D341Med (cell line): ENCODE measurements at places on chromosomes 12 and 14.

- DNase-seq: no peak
Measured at GRCh38 chr12:131850856-131851559, 22.8 kb downstream of the MMP17 start.

GRCh38 chr12:46831335-46832129 is 5.7 kb upstream of the SLC38A4 start:
- peak; percentile 37 for DNase-seq

- peak; percentile 84 for DNase-seq
Measured at GRCh38 chr14:87615822-87616679, 376.9 kb downstream of the GALC start.

GRCh38 chr12:4276524-4277204 is 3.1 kb downstream of the CCND2 start:
- DNase-seq: peak; percentile 78

- DNase-seq: no peak
Measured at GRCh38 chr12:114286145-114286544, 119.8 kb downstream of the TBX5 start.

DNA sequence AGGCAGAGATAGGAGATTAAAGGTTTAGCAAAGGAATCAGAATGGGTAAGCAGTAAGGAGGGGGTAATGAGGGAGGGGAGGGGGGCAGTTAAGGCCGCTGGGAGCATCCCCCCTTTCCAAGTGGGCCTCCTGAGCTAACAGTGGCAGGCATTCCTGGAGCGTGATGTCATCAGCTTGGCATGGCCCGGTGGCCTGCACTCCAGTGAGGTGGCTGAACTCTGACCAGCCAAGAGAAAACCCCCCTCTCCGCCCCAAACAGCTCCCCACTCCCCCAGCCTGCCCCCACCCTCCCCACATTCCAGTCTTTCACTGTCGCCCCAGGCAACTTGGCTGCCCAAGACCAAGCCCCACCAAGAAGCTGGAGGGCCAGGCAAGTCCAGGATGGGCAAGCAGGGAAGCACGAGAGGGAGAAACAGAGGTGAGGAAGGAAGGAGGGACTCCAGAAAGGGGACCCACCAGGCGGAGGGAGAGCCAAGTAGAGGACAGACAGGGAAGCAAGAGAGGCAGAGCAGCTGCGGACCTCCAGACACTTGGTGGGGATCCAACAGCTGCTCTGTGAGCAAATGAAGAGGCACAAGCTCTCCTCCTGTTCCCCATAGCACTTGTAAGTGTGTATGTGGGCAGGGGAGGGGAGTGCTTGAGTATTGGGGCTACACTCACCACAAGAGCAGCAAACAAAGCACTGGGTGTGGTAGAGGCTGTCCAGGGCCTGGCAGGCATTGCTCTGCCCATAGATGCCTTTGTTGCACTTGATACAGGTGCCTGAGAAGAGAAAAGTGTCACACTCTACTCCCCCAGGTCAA is 4.5 kb downstream of the AJUBA start:
- peak; percentile 45 for DNase-seq
